AG04449 (cell line): ENCODE measurements at places on chromosomes 1 and 21.

GRCh38 chr1:5264476-5264875 is 610.1 kb downstream of the AJAP1 start:
- no peak for DNase-seq

- no peak for DNase-seq
Observed at GRCh38 chr1:32681999-32682398, 20.6 kb downstream of the SYNC start.

GRCh38 chr1:154712166-154712810 is 104.3 kb upstream of the ADAR start:
- no peak for DNase-seq

GRCh38 chr1:70635868-70636267 is 224.8 kb downstream of the CTH start:
- no peak for DNase-seq

DNA sequence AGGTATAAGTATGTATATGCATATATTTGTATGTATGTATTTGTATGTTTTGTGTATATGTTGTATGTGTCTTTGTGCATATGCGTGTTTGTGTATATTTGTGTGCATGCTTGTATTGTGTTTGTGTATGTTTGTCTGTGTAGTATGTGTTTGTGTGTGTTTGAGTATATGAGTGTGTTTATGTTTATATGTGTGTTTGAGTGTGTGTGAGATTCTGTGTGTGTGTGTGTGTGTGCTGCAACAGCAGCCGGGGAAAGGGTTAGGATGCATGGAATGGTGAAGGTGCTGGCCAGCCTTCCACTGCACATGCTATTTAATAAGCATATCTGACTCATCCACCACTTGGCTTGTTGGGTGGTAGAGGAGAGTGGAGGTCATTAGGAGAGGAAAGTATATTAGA is 46.6 kb upstream of the RAB4A start:
- DNase-seq: no peak

GRCh38 chr1:229167318-229167717 is 103.6 kb upstream of the RAB4A start:
- no peak for DNase-seq

- no peak for DNase-seq
Observed at GRCh38 chr1:23081376-23081775, 62.1 kb downstream of the KDM1A start.

GRCh38 chr1:214547747-214548146 is 3.7 kb downstream of the PTPN14 start:
- DNase-seq: no peak

GRCh38 chr1:214386747-214387146 is 105.8 kb downstream of the SMYD2 start:
- no peak for DNase-seq

DNA sequence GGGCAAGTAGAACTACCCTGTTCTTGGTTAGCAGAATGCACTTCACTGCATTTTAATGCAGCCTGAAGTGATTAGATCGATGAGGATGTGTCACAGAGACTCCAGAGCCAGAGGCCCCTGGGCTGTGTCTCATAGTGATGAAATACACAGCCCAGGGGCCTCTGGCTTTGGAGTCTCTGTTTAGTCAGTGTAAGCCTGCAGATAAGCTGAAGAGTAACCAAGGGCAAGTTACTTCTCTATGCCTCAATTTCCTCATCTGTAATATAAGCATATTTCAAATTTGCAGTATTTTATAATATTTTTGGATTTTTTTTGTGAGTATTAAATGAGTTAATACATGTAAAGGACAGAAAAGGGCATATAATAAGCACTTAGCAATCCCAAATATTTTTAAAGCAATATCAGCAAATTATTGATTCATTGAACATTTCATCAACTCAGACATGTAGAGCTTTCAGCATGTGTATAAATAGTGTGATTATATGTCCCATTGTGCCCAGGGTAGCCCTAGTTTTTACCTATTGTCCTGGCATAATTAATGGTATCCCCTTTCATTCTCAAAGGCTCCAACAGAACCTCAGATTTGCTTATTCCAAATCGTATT is 23.6 kb upstream of the APOBEC4 start:
- no peak for DNase-seq

- DNase-seq: no peak
Observed at GRCh38 chr1:153734396-153735089, 6.7 kb downstream of the INTS3 start.

GRCh38 chr1:47725000-47725473 is 272.1 kb downstream of the TRABD2B start:
- DNase-seq: no peak

DNA sequence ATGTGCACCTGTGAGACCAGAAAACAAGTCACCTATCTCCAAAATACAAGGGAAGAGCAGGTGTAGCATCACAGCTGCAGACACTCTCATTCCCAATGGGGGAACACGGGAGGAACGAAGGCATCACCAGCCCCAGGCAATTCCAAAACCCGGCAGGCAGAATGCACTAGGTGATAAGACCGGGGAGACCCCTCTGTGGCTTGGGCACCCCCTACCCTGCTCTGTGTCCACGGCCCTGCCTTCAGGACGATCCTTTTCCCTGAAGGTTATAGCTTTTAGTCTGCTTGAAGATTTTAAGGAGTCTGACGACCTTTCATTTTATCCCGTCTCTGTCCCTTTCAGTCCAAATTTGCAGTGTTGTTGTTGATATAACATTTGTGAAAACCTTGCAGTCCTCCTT is 19.2 kb downstream of the TRPM2 start:
- DNase-seq: no peak

DNA sequence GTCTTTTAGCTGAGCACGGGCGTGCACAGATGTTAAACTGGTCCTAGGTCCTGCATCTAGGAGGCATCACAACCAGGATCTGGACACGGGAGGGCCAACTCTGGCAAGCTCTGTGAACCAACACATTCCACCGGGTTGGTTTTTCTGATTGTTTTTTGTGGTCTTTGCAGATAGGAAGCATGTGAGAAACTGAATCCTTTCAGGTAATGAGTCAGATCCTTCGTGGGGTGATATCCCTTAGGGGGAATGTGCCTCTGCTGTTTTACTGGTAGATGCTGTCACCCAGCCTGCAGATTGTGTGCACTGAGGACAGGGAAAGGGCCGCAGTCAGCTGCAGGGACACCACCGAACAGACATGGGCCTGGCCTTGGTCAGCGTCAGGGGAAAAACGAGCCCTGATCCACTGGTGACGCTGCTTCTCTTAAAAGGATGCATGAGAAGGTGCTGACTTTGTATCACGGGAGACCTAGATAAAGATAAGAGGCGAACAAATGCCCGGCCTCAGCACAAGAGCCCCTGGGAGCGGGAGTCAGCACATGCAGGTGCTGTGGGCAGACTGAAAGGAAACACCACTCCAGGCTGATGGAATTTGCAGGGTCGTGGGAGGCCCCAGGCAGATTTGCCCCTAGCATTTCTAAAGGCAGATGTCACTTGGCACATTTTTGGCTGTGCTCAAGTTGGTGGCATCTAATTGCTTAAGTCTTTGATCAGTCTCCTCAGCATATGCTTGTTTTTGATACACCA is 51.1 kb downstream of the DOP1B start:
- DNase-seq: no peak

GRCh38 chr21:20108016-20108415 is 890.2 kb upstream of the NCAM2 start:
- DNase-seq: no peak
